ENCODE measurements at places on chromosomes 12 and 14.
A peak's percentile ranks its signal among the peaks of the same experiment; 100 is the strongest.

DNA sequence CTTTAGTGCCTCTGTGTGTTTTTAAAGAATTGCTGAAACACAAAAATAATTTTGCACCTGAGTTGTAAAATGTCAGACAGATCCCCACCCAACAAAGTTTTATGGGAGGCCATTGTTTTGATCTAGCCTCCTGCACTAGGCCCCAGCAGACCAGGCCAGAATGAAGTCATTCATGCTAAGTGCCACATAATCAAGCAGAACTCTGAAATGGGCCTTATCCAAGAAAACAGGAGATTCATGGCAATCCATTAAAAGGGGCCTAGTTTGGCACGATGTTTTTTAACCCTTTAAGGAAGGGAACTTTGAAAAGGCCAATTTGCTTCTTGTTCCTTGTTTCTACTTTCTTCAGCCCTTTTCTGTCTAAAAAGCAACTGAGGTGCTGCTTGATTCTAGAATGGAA lies 260.9 kb downstream of the ITPR2 start:
- no peak for DNase-seq

DNA sequence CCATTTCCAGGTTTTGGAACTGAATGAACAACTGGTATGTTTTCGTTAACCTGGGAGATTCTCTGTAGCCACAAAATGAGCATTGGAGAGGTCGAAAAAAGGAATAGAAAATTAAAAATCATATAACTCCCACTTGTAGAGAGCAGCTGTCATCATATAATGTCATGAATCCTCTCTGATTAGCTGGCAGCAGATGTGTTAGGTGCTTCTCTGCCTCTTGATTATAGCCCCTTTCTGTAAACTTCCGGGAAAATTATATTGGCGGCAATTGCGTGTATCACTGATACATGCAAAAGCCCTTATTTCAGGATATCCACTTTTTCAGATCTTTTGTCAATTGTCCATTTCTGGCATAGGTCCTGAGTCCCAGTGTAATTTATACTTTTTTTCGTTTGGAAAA lies 31.7 kb downstream of the FGD4 start:
- no peak for DNase-seq

GRCh38 chr14:64506721-64507120 lies 2.2 kb downstream of the ZBTB1 start:
- DNase-seq = no peak

DNA sequence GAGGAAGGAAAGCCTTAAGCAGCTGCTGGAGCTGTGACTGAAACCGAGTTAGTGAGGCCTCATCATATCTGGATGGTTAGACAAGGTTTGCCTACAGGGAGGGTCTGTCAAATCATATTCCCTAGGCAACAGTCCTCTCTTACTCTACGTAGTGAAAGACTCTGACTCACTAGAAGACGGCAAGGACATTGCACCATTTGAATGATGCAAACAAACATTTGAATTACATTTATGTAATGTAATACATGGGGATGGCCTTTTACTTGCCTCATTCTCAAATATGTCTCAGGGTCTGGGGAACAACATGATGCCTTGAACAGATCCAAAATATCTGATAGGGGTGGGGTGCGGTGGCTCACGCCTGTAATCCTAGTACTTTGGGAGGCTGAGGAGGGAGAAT lies 29.8 kb upstream of the STRAP start:
- DNase-seq = no peak

- DNase-seq = peak; percentile 75
Observed at GRCh38 chr12:127559349-127560040, 707.5 kb upstream of the TMEM132C start.

DNA sequence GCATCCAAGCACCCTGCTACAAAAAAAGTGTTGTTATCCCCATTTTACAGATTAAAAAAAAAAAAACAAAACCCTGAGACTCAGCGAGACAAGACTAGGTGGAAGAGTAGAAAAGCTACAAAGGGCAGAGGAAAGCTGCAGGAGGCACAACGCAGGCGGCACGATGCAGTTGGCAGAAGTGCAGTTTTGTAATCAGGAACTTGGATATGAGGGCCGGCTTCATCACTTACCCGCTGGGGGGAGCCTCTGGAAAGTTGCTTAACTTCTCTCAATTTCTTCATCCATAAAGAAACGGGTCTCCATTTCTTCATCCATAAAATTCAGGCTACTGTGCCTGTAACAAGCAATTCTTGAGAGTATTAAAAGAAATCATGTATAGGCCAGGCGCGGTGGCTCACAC lies 33.1 kb upstream of the CCDC60 start:
- no peak for DNase-seq

DNA sequence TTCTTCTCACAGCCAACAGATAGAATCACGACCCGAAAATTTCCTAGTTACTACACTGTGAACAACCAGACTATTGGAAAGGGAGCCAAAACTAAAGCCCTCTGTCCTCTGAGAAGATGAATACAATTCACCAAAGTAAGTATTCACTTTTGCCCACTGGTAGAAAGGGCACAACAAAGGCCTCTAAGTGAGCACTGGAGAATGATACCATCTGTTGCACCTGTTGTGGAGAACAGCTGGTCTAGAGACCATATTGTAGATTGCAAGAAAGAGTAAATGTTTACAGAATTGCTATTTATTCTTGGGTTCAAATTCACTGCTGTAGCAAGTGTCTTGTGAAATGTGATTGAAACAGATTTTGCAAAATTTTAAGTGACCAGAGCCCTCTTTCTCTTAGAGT lies 46.9 kb upstream of the ANO6 start:
- no peak for DNase-seq

DNA sequence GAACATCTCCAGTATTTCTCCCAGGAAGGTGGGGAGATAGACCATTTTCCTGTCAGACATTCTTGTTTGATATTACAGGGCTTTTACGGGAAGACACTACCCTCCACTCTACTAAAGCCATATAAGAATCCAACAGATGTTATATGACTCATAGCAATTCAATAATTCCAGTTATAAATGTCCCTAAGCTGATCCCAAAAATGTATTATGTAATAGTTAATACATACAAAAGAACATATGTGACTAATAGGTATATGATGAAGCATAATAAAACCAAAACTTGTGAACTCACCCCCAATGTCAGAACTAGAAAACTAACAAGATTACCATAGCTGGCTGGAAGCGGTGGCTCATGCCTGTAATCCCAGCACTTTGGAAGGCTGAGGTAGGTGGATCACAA lies 84.2 kb downstream of the EFCAB11 start:
- no peak for DNase-seq

GRCh38 chr14:86035882-86036281 lies 505.9 kb downstream of the FLRT2 start:
- DNase-seq = no peak

DNA sequence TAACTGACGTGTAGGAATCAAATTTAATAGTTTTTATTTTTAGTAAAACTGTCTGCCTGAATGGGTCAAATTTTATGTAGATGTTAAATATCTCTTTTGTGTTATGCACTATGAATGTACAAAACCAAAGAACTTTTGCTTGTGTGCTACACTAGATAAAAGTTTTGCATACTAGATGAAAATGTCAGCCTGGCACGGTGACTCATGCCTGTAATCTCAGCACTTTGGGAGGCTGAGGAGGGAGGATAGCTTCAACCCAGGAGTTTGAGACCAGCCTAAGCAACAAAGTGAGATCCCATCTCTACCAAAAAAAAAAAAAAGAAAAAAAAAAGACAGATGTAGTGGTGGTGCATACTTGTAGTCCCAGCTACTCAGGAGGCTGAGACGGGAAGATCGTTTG lies 11.1 kb downstream of the AEBP2 start:
- no peak for DNase-seq

DNA sequence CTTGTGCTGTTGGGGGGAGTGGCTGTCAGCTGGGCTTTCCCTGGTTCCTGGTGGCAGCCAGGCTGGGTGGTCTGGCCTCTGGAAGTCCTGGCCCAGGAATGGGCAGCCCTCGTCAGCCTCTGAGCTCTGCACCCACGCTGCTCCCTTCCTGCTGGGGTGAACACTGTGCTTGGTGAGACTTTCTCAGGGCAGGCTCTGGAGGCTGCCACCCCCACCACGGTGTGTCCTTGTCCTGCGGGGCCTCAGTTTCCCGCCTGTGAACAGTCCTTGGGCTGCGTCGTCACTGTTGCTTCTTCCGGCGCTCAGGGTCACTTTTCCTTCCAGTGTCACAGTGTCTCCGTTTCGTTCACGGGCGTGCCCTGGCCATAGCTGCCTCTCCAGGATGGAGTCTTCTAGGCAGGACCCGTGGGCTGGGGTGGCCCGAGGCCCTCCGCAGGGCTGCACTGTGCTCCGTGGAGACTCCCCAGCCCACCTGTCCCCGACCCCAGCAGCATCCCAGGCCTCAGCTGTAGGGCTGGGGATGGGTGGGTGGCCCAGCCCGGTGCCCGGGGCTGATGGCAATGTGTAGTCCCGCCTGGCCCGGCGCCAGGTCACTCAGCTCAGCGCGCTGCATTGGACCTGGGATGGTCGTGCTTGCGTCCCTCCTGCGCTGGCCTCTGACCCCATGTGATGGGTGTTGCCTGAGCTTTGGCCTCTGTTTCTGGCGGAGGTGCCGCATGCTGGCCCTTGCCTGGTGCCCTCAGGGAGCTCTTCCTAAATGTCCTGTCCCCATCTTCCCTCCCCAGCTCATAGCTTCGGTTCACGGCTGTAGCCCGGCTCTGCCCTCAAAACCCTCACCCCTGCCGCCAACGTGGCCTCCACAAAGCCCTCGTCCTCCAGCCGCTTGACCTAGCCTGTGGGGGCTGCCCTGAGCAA lies 6.8 kb downstream of the KIF26A start:
- DNase-seq = no peak

DNA sequence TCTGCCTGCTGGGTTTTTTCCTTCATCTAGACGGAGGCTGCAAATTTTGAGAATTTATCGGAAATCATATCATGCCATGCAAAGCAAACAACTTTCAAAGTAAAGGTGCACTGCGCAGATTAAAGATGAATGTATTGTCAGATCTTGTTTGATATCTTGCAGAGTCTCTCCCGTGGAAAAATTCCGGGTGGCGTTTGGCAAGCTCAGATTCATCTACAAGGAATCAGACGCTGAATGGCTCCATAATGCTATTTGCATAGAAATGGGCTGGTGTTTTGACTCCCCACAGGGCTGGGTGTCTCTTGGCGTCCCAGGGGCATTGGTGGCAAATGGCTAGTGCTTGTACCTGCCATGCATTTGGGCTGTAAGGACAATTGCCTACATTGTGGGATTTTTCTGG lies 274.0 kb downstream of the VRK1 start:
- no peak for DNase-seq

DNA sequence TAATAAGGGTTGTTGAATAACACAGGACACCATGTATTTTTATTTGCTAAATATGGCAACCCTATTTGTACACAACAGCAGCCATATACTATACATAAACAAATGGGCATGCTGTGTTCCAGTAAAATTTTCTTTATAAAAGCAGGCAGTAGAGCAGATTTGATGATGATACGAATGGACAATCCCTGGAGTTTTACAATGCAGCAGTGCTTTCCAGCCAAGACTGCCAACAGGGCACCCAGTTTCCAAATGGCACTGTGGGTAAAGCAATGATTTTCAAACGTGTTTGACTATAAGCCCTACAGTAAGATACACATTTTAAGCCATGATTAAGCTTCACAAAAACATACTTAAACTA lies 282.7 kb downstream of the NUAK1 start:
- no peak for DNase-seq

DNA sequence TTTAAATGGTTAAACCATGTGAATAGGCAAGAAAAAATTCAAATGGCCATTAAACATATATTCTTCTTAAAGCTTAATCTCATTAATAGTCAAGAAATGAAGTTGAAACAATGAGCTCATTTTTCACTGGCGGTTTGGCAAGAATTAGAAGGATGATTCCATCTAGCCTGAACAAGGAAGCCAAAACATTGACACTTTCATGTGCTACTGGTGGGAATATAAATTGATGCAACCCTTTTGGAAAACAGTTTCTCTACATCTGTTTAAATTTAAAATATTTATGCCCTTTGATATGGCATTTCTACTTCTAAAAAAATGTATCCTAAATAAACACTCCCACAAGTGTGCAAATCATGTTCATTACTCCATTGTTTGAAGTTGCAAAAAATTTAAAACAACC lies 174.7 kb upstream of the HIF1A start:
- no peak for DNase-seq

GRCh38 chr12:39235990-39236767 lies 206.7 kb downstream of the KIF21A start:
- no peak for DNase-seq

DNA sequence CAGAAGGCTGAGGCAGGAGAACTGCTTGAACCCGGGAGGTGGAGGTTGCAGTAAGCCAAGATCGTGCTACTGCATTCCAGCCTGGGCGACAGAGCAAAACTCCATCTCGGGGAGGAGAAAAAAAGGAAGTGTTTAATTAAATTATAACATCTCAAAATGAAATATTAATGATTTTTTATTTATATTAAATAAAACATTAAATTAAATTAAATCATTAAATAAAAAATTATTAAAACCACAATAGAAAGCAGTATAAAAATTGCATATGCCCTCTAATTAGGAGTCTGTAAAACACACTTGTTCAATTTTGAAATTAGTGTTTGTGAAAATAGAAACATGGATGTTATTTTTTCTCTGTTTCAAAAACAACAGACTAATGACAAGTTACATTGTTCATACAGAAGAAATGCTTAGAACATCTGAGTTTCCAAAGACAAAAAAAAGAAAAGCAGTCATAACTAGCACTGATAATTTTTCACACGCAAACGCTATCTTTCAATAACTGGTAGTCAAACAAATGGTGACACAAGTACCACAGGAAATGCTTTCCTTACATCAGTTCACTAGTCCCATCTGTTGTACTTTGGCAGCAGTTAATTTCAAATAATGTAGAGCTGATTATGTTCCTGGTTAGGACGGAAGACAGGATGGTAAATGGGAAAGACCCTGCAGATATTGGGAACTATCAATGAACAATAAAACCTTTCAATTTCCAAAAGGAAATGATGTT lies 54.9 kb downstream of the HECTD4 start:
- DNase-seq = no peak

- no peak for DNase-seq
Observed at GRCh38 chr12:15752785-15753184, 36.4 kb downstream of the EPS8 start.

DNA sequence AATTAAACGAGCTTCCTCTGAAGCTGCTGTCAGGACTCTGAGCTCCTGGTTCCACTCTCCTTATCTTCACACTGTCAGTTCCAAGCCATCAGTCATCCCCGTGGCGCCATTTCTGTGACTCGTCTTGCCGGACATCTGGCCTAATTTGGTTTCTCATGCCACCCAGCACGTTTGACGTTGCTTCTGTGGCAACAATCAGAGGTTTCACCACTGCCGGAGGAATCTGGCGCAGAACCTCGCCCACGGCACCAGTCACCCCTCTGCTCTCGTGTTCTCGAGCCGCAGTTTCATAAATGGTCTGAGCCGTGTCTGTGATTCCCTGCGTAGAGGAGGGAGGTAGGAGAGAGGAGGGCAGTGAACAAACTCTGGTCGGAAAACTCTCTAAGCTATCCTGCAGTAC lies 29.7 kb downstream of the BDKRB1 start:
- DNase-seq = no peak

DNA sequence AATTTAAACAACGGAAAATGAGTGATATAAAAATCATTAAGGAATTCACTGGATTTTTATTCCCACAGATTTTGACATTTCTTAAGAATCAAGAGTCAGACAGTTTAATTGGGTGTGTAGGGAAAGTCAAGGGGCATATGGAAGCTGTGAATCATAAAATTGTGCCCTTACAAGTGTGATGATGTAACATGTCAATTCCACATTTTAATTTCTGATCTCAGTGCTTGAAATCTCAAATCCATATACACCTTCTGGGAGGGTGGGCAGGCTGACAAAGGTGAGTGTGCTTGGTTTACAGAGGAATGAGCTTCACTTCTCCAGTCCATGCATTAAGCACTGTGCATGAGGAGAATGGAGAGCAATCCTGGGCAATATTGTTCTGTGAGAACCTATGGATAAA lies 1.0 kb upstream of the KRT6A start:
- no peak for DNase-seq

- DNase-seq = no peak
Observed at GRCh38 chr12:2169940-2170339, 117.2 kb downstream of the CACNA1C start.

Data from activated naive CD8-positive, alpha-beta T cell treated with anti-CD3 and anti-CD28 coated beads, Interleukin-2, amount 50 U/mL, for 24 hours (primary cell).